ENCODE measurements at places on chromosomes 12 and 14.
A peak's percentile ranks its signal among the peaks of the same experiment; 100 is the strongest.

DNA sequence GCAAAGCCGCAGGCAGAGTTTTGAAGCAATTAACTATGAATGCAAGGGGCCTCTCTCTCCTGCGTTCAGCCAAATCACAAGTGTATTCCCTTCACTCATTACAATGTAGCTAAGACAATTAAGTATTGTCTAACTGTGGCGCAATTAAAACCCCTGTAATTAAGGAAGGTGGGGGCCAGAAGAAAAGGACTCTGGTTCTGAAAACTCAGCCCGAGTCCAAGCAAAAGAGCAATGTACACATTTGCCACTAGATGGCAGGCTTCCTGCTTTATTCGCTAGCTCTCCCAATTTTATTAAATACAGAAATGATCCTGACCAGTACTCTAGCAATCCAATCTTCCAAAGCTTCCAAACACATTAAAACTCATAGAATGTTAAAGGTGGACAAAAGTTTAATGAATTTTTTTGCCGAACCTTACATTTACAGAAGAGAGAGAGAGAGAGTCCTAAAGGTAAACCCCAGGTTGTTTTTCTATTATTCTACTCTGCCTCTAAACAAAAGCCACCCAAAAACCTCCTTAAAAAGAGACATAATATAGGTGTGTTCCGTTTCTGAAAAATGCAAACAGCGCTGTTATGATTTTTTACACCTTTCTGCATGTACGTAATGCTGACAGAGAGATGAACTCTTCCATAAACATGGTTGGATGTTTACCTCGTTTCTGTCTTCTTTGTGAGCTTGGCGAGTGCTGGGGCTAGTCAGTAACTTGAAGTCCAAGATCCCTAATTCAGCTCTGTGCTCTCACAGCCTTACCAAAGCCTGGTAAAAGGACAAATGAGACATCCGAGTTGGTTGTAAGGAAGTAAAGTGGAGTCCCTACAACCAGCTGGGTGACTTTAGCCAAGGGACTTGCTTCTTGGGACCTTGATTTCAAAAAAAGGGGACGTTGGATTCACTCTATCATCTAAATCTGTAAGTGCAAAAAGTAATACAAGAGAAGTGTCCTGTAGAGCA is 50.9 kb upstream of the VASH1 start:
- peak; percentile 10 for DNase-seq

DNA sequence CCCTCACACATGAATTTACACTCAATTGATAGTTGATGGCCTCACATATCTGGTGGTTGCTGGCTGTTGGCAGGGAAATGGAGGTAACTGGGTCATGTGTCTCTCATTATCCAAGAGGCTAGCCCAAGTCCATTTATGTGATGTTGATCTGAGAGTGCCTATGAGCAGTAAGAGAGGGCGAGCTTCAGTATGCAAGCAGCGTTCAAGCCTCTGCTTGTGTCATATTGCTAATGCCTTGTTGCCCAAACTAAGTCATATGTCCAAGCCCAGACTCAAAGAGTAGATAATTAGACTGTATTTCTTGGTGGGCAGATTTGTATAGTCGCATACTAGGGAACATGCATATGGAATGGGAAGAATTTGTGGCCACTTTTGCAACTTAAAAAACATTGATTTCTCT is 83.8 kb upstream of the DACT1 start:
- DNase-seq = no peak

DNA sequence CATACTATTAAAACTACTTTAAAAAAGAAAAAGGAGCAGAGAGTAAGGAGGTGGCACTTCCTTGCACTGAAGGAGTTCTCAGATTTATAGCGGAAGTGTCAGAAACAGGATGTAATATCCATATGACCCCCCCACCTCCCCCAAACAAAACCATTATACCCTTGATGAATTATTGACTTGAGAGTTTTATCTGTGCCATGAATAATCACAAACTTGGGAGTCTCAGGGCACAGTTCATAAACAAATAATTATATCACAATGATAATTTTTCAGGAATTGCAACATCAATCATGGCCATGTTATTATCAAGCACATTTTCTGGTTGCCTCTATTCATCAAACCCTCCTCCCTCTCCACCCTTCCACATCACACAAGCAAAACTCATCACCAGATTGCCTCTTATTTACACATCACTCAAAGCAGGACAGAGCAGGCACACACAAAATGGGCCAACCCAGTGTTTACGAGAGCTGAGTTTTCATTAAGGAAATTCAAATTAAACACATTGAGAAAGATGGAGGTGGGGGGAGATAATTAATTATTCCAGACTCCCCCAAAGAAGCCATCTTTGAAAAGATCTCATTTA is 141.4 kb downstream of the EGLN3 start:
- DNase-seq = no peak

DNA sequence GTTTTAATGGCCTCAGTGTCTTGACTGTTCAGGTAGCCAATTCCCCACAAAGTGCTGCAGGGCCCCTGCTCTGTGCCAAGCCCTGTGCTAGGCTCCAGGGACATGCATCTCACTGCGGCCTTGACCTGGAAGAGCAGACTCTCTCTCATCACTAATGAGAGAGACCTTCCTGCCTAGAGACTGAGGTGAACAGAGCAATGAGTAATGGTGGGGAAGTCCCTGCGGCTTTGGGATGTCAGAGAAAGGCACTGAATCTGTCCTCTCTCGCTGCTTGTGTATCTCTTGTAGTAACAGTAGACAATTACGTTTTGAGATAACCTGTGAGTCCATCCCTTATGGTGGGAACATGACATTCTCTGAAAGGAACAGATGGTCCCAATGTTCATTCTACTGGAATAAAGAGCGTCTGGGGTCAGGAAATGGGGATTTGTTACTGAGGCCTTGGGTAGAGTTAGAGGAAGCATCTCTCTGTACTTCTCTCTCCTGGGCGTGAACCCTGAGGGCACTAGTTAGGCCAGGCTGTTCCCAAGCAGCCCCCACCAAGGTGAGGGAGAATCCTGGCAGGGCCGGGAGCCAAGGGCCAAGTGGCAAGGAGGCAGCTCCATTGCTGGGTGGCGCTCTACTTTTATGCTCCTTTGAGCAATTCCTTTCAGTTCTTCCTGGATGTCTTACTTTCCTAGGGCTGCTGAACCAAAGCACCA is 13.5 kb downstream of the NFATC4 start:
- DNase-seq = no peak

DNA sequence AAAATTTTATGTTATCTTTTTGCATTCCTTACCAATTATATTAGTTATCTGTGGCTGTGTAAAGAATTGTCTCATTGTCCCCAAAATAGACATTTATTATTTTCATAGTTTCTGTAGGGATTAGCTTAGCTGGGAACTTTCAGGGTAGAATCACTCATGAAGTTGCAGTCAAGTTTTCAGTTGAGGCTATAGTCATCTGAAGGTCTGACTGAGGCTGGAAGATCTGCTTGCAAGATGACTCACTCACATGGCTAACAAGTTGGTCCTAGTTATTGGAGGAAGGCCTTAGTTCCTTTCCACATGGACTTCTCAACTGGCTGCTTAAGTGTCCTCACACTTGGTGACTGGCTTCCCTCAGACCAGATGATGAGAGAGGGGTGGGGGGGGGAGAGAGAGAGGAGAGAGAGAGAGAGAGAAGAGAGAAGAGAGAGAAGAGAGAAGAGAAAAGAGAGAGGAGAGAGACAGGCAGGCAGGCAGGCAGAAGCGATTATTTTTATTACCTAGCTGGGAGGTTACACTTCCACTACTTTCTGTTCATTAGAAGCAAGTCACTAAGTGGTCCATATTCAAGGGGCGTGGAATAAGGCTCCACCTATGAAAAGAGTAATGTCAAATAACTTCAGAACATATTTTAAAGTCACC is 6.4 kb downstream of the AP5M1 start:
- no peak for DNase-seq

GRCh38 chr12:105464406-105464805 is 133.9 kb downstream of the C12orf75 start:
- no peak for DNase-seq

DNA sequence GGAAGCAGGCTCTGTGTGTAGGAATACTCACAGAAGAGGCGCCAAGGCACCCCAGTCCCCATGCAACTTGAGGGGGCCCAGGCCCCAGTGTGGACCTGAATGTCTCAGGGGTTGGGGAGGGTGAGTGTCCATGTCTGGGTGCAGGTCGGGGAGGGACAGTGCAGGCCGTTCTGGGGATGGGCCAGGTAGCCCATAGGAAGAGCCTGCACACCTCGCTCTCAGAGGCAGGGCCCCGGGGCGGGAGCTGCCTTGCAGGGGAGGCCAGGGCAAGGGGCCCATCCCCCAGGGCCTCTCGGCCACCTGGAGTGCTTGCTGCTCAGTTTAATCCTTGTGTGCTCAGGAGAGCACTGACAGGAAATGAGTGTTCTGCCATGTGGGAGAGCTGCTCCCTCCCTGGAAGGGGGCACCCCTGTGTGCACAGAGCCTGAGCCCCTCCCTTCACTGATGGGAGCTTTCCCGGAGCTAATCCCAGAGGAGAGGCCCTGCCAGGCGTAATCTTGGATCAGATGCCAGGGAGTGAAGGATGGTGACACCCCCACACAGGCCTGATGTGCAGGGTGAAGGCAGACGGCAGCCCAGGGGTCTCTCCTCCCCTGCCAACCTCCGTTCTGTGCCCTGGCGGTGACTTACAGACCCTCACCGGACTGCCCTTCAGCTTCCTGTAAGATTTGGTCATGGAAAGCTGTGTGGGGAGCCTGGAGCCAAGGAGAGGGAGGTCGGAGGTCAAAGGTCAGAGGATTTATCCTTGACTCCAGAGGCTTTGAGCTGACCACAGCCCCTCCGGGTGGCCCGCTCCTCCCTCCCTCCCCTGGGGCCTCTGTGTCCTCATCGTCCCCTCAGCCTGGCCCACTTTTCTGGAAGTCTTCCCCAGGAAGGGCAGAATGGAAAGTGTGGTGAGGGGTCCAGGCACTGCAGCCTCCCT is 24.4 kb upstream of the FBRSL1 start:
- no peak for DNase-seq

- no peak for DNase-seq
These were observed 44.7 kb upstream of the SINHCAF start for GRCh38 chr12:31370531-31371255.

- no peak for DNase-seq
These were observed 20.8 kb downstream of the VRK1 start for GRCh38 chr14:96817750-96818666.

Measured in smooth muscle cell of the brain vasculature (primary cell).